ENCODE measurements at places on chromosomes 12 and 14. TPM values are rescaled to one million over a fixed set of nuclear protein-coding genes. Genes with fewer than 3 reads are reported as not detected.

GAS2L3 gene
- 3.4 TPM for total RNA-seq

NFATC4 gene
- not detected for total RNA-seq

- H3K27ac ChIP-seq = no peak overlapping the region
- DNase-seq = no peak
- no peak overlapping the region for H3K4me3 ChIP-seq
- H3K4me1 ChIP-seq = no peaks in the 10 kb centered on the region
- H3K36me3 ChIP-seq = no peaks in the 10 kb centered on the region
Measured at GRCh38 chr12:13362260-13362841, 165.8 kb downstream of the EMP1 start.

GRCh38 chr12:55664826-55665225 is 28.1 kb downstream of the OR10P1 start:
- no peak overlapping the region for H3K4me3 ChIP-seq
- H3K4me1 ChIP-seq = no peaks in the 10 kb centered on the region
- DNase-seq = no peak
- no peaks in the 10 kb centered on the region for H3K36me3 ChIP-seq
- H3K27ac ChIP-seq = no peak overlapping the region

SLC7A8 gene
- total RNA-seq = 5.3 TPM

CLEC4A gene
- total RNA-seq = not detected

DNA sequence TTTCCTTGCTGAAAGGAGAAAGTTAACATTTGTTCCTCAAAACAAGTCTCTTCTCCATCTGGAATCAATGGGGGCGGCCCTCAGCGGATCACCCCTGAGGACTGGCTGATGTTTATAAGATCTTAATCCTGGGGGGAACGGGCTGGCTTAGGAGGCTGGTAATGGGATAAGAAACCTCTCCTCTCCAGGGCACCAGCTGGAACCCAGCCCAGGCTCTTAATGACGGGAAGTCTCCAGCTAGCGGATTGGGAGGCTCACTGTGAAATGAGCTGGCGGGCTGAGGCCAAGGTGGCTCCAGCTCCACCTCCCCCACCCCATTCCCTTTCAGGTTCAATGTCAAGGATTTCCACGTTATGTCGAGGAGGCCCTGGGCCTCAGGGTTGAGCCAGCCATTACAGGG is 1133.0 kb downstream of the VRK1 start:
- peaks cover 13% of the 10 kb centered on the region for H3K4me1 ChIP-seq
- peaks cover 11% of the 10 kb centered on the region for H3K36me3 ChIP-seq
- H3K4me3 ChIP-seq = no peak overlapping the region
- H3K27ac ChIP-seq = no peak overlapping the region
- H3K27me3 ChIP-seq = peaks cover 2% of the 10 kb centered on the region
- DNase-seq = no peak
